Amniotic stem cell (primary cell): ENCODE measurements at places on chromosomes 6 and 20.
A peak's percentile ranks its signal among the peaks of the same experiment; 100 is the strongest.

- DNase-seq = no peak
These were observed 50.1 kb downstream of the NFATC2 start for GRCh38 chr20:51492167-51493092.

- DNase-seq = no peak
These were observed 97.7 kb downstream of the RFX6 start for GRCh38 chr6:116974526-116975316.

DNA sequence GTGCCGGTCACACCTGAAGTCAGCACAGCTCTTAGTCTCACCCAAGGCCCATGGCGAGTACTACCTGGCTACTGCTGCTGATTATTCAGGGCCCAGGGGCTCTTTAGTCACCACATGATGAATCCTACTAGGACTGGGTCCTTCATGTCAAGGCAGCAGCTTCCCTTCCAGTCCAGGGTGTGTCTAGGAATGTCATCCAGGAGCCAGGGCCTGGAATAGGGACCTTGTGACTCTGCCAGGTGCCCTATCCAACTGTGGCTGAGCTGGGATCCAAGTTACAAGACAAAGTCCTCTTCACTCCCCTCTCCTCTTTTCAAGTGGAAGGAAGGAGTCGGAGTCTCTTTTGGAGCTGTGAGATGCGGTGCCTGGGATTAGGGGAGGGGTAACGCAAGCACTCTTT lies 85.5 kb downstream of the CFAP61 start:
- DNase-seq = no peak

DNA sequence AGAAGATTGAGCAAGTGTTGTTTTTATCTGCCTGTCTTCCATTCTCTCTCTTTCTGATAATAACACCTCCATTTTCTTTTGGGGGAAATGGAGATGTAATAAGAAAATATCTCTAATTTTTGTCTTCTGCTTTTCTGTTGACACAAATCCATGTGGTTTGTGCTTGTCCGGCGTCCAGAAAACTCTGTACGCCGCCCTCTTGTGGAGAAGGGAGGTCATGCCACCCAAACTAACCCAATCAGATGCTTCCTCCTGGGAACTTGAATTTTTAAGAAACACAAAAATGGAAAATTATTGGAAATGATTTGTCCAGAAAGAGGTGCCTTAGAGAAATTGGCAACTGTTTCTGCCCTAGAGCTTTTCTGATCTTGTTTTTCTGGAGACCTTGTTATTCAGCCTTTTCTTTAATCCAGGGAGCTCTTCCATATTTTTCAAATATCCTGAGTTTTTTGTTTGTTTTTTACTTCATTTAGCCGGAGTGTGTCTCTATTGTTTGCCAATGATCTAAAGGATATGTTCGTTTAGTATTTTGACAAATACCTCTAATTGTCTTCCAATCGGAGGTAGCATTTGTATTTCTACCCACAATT lies 17.8 kb upstream of the FNDC1 start:
- DNase-seq = peak; percentile 21

- DNase-seq = no peak
These were observed 30.4 kb upstream of the RNF24 start for GRCh38 chr20:4045741-4046140.

- DNase-seq = no peak
These were observed 179.1 kb downstream of the SYNDIG1 start for GRCh38 chr20:24648481-24648880.

GRCh38 chr6:135236732-135237131 lies 55.6 kb downstream of the MYB start:
- DNase-seq = no peak

GRCh38 chr6:136961848-136962247 lies 39.7 kb downstream of the SLC35D3 start:
- no peak for DNase-seq

- DNase-seq = no peak
These were observed 361.3 kb downstream of the CD109 start for GRCh38 chr6:74057326-74057725.

DNA sequence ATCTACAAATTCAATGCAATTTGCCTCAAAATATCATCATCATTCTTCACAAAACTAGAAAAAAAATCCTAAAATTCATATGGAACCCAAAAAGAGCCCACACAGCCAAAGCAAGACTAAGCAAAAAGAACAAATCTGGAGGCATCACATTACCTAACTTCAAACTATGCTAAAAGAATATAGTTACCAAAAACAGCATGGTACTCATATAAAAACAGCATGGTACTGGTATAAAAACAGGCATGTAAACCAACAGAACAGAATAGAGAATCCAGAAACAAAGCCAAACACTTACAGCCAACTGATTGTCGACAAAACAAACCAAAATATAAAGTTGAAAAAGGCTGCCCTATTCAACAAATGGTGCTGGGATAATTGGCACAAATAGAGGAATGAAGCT lies 278.1 kb downstream of the TPBG start:
- DNase-seq = no peak

DNA sequence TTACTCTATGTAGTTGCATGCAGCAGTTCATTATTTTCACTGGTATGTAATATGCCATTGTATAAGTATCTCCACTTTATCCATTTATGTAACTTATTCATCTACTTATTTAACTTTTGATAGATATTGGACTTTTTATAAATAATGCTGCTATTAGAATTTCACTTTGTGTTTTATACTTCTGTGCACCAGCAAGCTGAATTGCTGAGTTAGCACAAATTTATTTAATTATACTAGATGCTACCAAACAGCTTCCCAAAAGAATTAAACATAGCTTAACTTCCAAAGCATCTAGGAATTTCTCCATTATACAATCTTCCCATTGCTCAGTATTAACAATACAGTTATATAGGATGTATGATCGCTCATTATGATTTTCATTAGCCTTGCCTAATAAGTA lies 308.0 kb upstream of the FKBP1C start:
- DNase-seq = no peak

- DNase-seq = no peak
These were observed 154.6 kb upstream of the VGLL2 start for GRCh38 chr6:117110737-117111136.

- no peak for DNase-seq
These were observed 42.2 kb upstream of the NFATC2 start for GRCh38 chr20:51584737-51585136.

GRCh38 chr6:143139239-143139784 lies 78.6 kb downstream of the AIG1 start:
- no peak for DNase-seq

GRCh38 chr6:138007014-138007472 lies 100.2 kb downstream of the PERP start:
- no peak for DNase-seq

DNA sequence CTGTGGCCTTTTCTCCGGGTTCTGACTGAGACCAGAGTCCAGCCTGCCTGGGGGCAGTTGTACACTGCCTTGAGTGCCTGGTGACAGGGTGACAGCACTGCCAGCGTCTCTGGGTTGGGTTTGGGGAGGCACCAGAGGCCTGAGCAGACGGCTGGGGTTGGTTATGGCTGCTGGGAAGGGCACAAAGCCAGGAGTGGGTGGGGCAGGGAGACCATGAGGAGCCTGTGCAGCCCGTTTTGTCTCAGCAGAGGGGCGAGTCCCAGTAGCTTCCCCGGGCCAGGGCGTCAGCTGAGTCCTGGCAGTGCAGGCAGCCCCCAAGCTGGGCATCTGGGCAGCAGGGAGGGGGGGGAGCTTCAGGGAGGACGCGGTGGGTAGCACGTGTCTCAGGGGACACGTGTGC lies 15.3 kb upstream of the SULF2 start:
- DNase-seq = no peak

GRCh38 chr20:10731190-10731965 lies 57.6 kb upstream of the JAG1 start:
- no peak for DNase-seq

DNA sequence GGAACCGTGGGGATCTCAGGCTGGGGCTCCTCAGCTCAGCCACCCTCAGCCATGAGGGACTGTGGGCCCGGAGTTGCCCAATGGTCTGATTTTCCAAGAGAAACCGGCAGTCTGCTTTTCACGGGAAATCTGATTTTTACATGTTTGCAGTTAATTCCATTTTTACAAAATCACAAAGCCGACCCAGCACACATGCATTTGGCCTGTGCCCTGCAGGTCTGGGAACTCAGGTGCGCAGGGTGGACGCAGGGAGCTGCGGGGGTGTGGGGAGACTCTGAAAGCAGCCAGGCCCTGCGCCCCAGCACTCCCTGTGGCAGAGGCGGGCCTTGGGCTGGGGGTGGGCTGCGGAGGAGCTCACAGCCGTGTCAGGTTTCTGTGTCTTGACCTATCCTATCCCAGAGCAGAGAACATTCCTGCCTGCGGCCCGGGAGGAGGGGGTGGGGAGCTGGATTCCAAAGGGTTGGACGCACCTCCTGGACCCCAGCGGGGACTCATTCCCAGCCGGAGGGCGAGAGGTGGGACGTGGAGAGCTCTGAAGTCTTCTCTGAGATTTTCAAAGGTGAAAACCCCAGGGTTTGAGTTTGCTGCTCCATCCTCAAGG lies 60.6 kb downstream of the ADNP start:
- DNase-seq = no peak

DNA sequence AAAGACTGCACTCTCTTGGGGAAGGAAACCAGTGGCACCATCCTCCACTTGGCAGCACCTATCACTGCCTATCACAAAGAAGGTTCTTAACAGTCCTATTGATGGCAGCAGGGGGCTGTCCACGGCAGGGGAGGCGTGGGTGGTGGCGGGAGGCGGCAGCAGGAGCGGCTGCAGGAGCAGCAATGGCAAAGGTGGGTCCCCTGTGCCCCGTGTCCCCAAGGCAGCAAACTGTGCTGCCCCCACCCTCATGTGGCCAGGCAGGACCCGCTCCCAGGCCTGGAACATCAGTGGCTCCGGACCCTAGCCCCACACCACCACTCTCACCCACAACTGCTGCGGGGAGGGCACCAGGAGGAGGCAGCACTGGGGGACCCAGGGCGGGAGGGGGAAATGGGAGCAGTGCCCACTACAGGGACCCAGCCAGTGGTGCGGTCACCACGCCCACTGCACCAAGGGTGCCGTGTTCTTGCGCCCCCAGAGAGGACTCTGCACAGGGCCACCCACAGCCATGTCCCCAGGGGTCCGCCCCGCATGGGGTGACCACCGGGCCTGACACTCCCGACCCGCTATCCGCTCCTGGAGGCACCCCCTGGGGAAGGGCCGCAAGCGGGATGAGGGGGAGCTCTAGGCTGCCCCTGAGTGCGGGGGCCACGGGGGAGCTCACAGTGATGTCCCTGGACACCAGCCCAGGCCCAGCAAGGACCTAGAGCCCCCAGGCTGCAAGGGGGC lies 54.6 kb downstream of the GMDS start:
- no peak for DNase-seq

- no peak for DNase-seq
These were observed 22.8 kb downstream of the NPEPL1 start for GRCh38 chr20:58715391-58715800.

DNA sequence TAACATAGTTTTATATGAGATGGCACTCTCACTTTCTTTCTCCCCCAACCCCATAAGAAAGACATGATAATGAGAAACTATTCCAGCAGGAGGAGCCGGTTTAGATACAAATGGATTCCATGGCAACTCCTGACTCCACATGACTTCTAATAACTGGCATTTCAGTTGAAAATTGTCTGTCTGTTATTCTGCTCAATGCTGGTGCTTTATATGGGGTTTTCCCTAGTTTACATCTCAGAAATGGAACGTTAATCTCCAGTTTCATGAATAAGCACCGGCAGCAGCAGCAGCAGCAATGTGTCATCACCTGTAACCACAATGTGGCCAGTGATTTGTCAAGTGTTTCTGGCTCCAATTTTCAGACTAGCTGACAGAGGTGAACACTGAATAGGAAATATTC lies 8.0 kb upstream of the SIM1 start:
- DNase-seq = no peak

DNA sequence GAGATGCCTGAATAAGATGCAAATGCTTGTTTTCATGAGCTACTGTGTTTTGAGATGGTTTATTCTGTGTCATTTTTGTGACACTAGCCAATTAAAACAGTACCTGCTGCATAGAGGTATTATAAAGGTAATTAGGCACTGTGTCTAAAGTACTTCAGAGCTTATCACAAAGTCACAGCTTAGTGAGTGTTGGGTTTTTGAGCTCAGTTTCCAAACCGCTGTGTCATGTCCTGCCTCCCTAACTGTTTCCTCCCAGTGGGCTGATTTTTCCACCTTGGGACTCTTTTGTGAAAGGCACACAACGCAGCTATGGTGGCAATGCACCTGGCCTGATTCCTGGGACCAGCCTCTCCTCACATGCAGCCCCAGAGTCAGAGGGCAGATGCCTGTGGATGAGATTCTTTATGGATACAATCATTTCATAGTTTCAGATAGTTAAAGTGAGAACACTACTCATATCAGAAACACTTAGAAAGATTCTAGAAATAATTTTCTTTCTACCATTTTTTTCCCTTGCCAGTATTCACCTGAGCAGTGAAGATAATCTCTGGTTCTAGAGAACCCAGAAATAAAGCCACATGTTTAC lies 41.3 kb upstream of the TAGAP start:
- no peak for DNase-seq

DNA sequence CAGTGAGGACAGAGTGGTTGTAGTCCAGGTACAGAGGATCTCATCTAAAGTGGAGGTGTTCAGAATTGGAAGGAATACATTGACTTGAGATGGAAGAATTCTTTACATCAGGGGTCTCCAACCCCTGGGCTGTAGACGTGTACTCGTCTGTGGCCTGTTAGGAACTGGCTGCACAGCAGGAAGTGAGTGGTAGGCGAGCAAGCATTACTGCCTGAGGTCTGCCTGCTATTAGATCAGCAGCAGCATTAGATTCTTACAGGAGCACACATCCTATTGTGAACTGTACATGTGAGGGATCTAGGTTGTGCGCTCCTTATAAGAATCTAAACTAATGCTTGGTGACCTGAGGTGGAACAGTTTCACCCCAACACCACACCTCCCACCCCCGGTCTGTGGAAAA lies 121.1 kb downstream of the CDKAL1 start:
- no peak for DNase-seq

- DNase-seq = no peak
These were observed 14.6 kb upstream of the SNX9 start for GRCh38 chr6:157808405-157808950.

DNA sequence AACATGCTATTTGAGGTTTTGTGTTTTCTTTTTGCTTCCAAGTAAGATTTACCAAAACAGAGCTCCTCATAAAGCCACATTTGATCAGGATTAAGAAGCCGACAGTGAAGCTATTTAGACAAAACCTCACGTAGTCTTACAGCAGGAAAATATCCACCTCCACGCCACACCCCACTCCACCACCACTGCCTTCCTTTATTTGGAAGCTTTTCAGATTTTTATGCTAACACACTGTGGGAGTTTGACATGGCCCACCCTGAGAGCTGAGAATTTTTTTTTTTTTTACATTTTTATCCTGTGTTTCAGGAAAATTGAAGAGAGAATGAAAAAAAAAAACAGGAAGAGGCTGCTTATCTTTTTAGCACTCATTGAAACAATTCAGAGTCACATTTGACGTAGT lies 104.8 kb upstream of the MC3R start:
- DNase-seq = no peak

- DNase-seq = peak; percentile 2
These were observed 101.0 kb downstream of the NRN1 start for GRCh38 chr6:5905431-5906339.

DNA sequence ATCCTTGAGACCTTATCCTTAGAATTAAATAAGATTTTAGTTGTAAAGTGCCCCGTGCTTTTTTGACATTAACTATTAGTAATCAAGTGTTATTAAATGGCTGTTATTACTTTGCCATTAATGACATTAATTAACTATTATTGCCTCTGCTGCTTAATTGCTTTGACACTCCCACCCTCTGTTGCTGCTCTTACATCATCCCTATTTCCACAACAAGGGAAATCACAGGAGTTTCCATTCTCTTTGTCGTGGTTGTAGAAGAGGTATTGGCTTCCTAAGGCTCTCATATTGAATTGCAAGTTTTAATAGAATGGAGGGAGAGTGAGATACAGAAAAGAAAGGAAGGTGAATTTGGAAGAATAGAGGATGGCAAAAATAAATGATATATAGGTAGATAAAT lies 545.8 kb downstream of the MMUT start:
- DNase-seq = no peak
